RWPE2 (cell line): ENCODE measurements at places on chromosomes 11 and 22.

- DNase-seq: no peak
- H3K36me3 ChIP-seq: no peaks in the 10 kb centered on the region
- H3K27ac ChIP-seq: no peak overlapping the region
Measured at GRCh38 chr11:47002390-47002789, 65.8 kb downstream of the CSTPP1 start.

DNA sequence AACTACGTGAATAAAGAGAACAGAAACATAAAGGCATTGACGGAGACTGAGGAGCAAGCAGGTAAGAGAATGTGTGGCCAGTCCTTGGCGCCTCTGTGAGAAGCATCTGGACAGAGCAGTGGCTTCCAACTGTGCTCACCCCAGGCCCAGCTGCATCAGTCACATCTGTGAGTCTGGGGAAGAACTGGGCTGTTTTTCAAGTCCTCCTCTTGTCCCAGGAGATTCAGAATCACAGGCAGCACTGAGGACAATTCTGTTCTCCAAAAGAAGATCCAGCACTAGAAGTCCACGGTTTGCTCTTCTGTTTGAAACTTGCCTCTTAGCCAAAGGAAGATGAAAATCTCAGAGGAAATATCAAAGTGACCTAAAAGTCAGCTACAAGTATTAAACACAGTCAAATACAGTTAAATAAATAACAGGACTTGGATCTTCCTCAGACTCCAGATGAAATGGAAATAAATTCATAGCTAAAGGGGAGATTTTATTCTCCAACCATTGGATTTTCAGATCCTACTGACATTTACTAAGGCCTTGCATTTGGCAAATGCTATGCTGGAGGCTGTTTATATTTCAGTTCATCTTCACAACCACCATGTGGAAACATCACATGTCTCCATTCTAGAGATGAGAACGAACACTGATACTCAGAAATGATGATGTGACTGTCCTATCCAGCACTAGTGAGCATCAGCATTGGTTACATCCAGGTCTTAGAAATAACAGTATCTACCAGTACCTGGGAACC is 14.1 kb downstream of the FAM181B start:
- DNase-seq: no peak
- no peaks in the 10 kb centered on the region for H3K4me1 ChIP-seq
- H3K27ac ChIP-seq: no peak overlapping the region
- no peaks in the 10 kb centered on the region for H3K36me3 ChIP-seq

GRCh38 chr11:105861225-105861624 is 160.8 kb downstream of the MSANTD4 start:
- no peaks in the 10 kb centered on the region for H3K4me1 ChIP-seq
- peaks cover 6% of the 10 kb centered on the region for H3K27me3 ChIP-seq
- H3K27ac ChIP-seq: no peak overlapping the region
- no peak overlapping the region for H3K4me3 ChIP-seq

DNA sequence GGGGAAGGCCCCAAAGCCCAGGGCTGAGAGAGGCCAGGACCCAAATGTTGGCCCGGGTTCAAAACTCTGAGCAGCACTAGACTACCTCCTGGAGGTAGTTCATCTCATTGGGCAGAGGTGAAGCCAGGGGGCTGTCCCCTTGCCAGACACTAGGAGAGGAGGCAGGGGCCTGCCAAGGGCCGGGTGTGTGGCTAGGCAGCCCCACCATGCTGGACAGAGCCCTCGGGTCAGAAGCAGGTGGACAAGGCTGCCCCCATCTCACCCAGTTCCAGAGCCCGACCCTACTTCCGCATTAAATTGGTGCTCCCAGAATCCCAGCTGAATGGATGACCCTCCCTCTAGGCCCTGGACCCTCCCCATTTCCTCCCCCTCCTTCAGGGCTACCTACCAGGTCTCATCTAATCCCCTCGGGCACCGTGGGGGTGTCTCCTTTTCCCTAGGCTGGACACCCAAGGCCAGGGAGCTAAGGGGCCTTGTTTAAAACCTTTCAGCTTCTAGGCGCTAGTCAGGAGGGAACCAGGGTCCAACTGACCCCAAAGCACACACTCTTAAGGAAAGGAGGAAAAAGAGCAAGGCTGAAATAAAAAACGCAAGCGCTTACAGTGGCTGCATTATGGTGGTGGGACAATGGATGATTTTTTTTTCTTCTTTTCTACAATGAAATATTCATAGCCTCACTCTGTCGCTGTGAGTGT is 72.1 kb upstream of the TCF20 start:
- H3K36me3 ChIP-seq: no peaks in the 10 kb centered on the region
- DNase-seq: no peak
- H3K4me3 ChIP-seq: peak overlapping the region; percentile 18
- H3K4me1 ChIP-seq: no peaks in the 10 kb centered on the region

DNA sequence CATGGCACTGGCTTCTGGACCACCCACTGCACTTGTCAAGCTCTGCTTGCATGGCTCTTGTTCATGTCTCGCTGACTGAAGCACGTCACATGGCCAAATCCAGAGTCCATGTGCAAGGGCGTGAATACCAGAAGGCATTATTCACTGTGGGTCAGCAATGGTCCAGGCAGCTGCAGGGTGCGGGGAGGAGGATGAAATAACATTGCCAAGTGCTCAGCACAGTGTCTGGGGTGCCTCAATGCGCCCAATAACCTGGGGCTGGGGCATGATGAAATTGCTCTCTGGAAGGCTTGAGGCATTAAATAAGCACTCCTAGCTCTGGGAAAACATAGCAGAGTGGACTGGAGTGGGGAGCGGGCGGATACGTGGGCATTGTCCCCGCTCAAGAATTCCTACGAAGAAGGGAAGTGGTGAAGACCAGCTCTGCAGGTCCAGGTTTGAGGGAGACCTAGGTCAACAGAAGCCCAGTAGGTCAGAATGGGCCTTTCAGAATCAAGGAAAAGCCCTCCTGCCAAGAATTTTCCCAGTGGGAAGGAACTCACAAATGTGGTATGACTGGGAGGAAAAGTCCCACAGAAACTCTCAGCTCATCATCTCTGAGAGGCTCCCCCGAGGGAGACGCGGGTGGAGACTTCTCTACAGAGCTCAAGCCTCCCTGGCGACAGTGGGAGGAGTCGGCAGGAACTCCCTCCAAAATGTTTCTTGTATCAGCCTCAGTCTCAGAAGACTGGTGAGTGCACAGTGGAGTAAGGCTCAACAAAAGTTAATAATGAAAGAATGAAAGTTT is 15.3 kb upstream of the ACCSL start:
- H3K36me3 ChIP-seq: no peaks in the 10 kb centered on the region
- no peaks in the 10 kb centered on the region for H3K4me1 ChIP-seq
- no peak overlapping the region for H3K4me3 ChIP-seq
- H3K27ac ChIP-seq: no peak overlapping the region

GRCh38 chr11:46930089-46930488 is 6.5 kb upstream of the CSTPP1 start:
- H3K36me3 ChIP-seq: no peaks in the 10 kb centered on the region
- peaks cover 8% of the 10 kb centered on the region for H3K4me1 ChIP-seq

DNA sequence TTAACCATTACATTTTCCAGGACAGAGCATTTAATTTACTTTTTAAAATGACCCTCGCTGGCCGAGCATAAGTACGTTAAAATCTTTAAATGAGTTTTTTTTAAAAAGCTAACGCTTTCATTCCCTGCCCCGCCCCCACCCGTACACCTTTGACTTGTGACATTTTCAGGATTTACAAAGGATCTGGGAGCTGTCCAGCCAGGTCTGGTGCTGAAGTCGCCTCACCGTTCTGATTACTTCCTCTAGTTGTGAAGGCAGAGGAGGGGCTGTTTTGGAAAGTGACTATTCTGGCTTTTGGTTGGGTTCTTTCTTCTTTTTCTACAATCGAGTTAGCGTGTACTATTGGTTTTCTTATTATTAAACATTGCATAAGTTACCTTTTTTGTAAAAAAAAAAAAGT is 2.9 kb downstream of the C11orf87 start:
- no peak overlapping the region for H3K4me3 ChIP-seq
- DNase-seq: no peak

DNA sequence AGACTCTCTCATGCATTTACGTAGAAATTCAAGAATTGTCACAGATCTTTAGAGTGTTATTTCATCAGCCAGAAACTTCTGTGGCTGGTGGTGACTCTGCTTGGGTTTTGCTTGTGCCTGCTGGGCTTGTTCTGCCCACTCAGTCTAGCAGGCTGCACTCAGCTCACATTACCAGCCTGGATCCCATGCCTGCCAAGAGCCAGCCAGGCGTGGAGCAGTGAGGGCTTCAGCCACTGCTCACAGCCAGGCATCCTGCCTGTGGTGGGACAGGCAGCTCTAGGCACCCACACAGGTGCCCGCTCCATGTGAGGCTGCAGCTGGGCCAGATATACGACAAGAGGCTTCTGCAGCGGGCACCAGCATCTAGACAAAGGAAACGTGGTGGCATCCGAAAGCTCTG is 1213.3 kb upstream of the RAG2 start:
- no peaks in the 10 kb centered on the region for H3K4me1 ChIP-seq
- no peak overlapping the region for H3K4me3 ChIP-seq
- H3K36me3 ChIP-seq: no peaks in the 10 kb centered on the region
- DNase-seq: no peak
- no peak overlapping the region for H3K27ac ChIP-seq

- H3K4me3 ChIP-seq: no peak overlapping the region
- H3K36me3 ChIP-seq: no peaks in the 10 kb centered on the region
- H3K27ac ChIP-seq: no peak overlapping the region
- H3K4me1 ChIP-seq: peaks cover 17% of the 10 kb centered on the region
- no peak for DNase-seq
- no peaks in the 10 kb centered on the region for H3K27me3 ChIP-seq
Measured at GRCh38 chr11:69014084-69014851, 1.2 kb upstream of the MRGPRF start.

DNA sequence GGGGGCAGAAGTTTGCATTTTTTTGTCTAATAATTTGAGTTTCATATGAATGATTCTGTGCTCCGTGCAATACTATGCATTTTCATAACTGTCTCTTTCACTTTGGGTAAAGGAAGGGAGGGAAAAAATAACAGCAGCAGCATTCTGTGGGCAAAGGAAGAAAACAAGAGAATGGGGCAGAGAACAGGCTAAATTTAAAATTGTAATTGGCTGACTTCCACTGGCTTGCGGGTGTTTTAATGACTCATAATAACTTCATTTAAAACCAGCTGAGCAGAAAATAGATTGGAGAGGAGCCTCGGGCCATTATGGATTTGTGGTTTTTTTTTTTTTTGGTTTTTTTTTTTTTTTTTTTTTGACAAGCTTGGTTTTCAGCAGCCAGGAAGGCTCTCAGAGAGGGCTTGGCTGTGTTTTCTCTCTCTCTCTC is 107.4 kb downstream of the ZBTB16 start:
- H3K4me1 ChIP-seq: peaks cover 58% of the 10 kb centered on the region
- no peaks in the 10 kb centered on the region for H3K27me3 ChIP-seq
- DNase-seq: no peak
- H3K27ac ChIP-seq: peak overlapping the region; percentile 99

- no peak overlapping the region for H3K27ac ChIP-seq
- no peaks in the 10 kb centered on the region for H3K36me3 ChIP-seq
- H3K4me3 ChIP-seq: no peak overlapping the region
- no peaks in the 10 kb centered on the region for H3K4me1 ChIP-seq
Measured at GRCh38 chr11:70733327-70734325, 335.3 kb downstream of the CTTN start.

- no peak overlapping the region for H3K4me3 ChIP-seq
- H3K27ac ChIP-seq: no peak overlapping the region
- no peak for DNase-seq
- no peaks in the 10 kb centered on the region for H3K36me3 ChIP-seq
Measured at GRCh38 chr11:133156986-133157745, 375.1 kb downstream of the OPCML start.

GRCh38 chr11:94702481-94702880 is 65.7 kb upstream of the AMOTL1 start:
- no peak overlapping the region for H3K4me3 ChIP-seq
- no peaks in the 10 kb centered on the region for H3K27me3 ChIP-seq
- H3K27ac ChIP-seq: no peak overlapping the region
- H3K4me1 ChIP-seq: peaks cover 16% of the 10 kb centered on the region
- no peaks in the 10 kb centered on the region for H3K36me3 ChIP-seq

DNA sequence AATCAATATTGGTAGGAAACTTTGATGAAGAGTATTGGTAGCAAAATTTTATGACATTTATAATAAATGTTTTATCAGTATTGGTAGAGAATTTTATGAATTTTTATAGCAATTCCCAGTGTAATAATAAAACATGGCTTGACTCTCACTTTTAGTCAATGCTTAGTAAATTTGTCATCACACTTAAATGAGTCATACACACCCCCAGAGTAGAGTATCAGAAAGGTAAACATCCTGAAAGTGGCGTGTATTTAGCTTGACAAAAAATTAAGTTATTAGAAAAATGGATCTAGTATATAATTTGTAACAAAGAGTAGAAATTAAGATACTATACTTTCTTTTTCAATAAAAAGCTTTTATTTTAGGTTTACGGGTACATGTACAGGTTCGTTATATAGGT is 2.6 kb downstream of the MS4A3 start:
- H3K4me3 ChIP-seq: no peak overlapping the region
- no peak overlapping the region for H3K27ac ChIP-seq
- H3K27me3 ChIP-seq: peaks cover 3% of the 10 kb centered on the region
- no peaks in the 10 kb centered on the region for H3K36me3 ChIP-seq
- H3K4me1 ChIP-seq: no peaks in the 10 kb centered on the region

- no peak overlapping the region for H3K27ac ChIP-seq
- no peaks in the 10 kb centered on the region for H3K27me3 ChIP-seq
- no peaks in the 10 kb centered on the region for H3K36me3 ChIP-seq
Measured at GRCh38 chr22:36734171-36735058, 30.9 kb upstream of the CACNG2 start.

- no peak overlapping the region for H3K4me3 ChIP-seq
- H3K27ac ChIP-seq: no peak overlapping the region
- H3K4me1 ChIP-seq: no peaks in the 10 kb centered on the region
- H3K36me3 ChIP-seq: no peaks in the 10 kb centered on the region
- no peak for DNase-seq
Measured at GRCh38 chr11:22203281-22203680, 10.4 kb downstream of the ANO5 start.

GRCh38 chr11:45560155-45560912 is 105.1 kb downstream of the CHST1 start:
- H3K27ac ChIP-seq: no peak overlapping the region
- H3K36me3 ChIP-seq: no peaks in the 10 kb centered on the region
- no peaks in the 10 kb centered on the region for H3K4me1 ChIP-seq
- DNase-seq: no peak
- H3K4me3 ChIP-seq: no peak overlapping the region

- peaks cover 7% of the 10 kb centered on the region for H3K4me1 ChIP-seq
- H3K4me3 ChIP-seq: no peak overlapping the region
- no peaks in the 10 kb centered on the region for H3K36me3 ChIP-seq
- no peak overlapping the region for H3K27ac ChIP-seq
- no peak for DNase-seq
Measured at GRCh38 chr11:46519351-46519750, 74.5 kb downstream of the AMBRA1 start.

- DNase-seq: no peak
- H3K27ac ChIP-seq: no peak overlapping the region
- H3K36me3 ChIP-seq: no peaks in the 10 kb centered on the region
- H3K4me3 ChIP-seq: no peak overlapping the region
Measured at GRCh38 chr22:32569956-32570355, 95.3 kb downstream of the FBXO7 start.
